ENCODE measurements at places on chromosomes 5 and 9. TPM values are rescaled to one million over a fixed set of nuclear protein-coding genes. Genes with fewer than 3 reads are reported as not detected.

The CDKN2A gene
- total RNA-seq = 9.3 TPM

The LCN15 gene
- total RNA-seq = not detected

The GRIN3A gene
- total RNA-seq = not detected

GRCh38 chr5:92565673-92566072, 1015.3 kb downstream of the NR2F1-AS1 start:
- DNase-seq = no peak

DNA sequence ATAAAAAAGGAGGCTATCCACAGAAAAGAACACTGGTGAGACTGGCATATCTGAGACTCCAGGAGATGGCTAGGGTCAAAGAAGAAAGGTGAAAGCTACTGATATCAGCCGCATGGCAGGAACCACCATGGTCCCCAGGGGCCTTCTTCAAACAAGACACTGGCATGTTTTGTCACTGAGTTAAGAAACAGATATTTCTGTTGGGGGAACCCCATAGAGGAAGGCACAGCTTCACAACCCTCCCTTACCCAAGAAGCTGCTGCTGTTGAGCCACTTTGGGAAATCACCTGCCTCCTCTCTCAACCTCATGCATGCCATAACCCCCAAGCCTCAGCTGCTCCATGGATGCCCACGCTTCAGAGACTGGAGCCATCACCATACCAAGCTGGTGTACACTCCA, 13.3 kb upstream of the BTNL3 start:
- DNase-seq = no peak

All from endothelial cell of umbilical vein (primary cell).